ENCODE measurements at places on chromosomes 7 and 10.

- no peak for DNase-seq
Observed at GRCh38 chr7:12821746-12822145, 134.3 kb downstream of the ARL4A start.

DNA sequence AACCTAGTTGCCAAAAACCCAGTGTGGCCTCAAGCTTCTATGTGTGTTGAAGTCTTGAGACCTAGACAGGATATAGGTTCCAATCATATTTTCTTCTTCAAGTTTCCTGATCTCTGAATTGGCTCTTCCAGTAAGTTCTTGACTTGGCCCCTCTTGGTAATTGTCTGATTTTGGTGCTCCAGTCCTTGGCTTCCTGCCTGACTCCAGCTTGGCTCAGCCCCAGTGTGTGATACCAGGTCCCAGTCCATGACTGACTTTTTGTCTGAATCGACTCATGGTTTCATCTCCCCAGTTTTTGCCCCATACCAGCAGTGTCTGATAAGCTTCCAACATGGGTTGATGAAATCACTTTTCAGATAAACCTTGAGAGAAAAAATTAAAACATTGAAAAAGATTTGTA, 72.3 kb downstream of the FAS start:
- peak; percentile 26 for DNase-seq

- DNase-seq, result peak; percentile 50
Observed at GRCh38 chr7:44131173-44132029, 8.1 kb upstream of the POLD2 start.

DNA sequence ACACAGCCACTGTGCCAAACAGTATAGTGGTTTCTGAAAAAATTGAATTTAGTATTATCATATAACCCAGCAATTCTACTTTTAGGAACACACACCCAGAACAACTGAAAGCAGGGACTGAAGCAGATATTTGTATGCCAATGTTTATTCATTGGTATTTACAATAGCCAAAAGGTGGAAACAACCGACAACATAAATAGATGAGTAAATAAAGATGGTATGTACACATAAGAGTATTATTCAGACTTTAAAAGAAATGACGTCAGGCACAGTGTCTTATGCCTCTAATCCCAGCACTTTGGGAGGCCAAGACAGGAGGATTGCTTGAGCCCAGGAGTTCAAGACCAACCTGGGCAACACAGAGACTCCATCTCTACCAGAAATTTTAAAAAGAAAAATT, 7.2 kb downstream of the CDCA7L start:
- DNase-seq, result peak; percentile 41

- DNase-seq, result no peak
Observed at GRCh38 chr10:51459476-51459875, 239.9 kb downstream of the CSTF2T start.

- DNase-seq, result no peak
Observed at GRCh38 chr7:50262916-50263690, 41.4 kb upstream of the IKZF1 start.

- DNase-seq, result peak; percentile 32
Observed at GRCh38 chr7:7054252-7054830, 128.0 kb upstream of the C1GALT1 start.

- no peak for DNase-seq
Observed at GRCh38 chr7:36602934-36603887, 121.1 kb downstream of the AOAH start.

- DNase-seq, result peak; percentile 93
Observed at GRCh38 chr10:58028597-58029366, 238.9 kb downstream of the IPMK start.

DNA sequence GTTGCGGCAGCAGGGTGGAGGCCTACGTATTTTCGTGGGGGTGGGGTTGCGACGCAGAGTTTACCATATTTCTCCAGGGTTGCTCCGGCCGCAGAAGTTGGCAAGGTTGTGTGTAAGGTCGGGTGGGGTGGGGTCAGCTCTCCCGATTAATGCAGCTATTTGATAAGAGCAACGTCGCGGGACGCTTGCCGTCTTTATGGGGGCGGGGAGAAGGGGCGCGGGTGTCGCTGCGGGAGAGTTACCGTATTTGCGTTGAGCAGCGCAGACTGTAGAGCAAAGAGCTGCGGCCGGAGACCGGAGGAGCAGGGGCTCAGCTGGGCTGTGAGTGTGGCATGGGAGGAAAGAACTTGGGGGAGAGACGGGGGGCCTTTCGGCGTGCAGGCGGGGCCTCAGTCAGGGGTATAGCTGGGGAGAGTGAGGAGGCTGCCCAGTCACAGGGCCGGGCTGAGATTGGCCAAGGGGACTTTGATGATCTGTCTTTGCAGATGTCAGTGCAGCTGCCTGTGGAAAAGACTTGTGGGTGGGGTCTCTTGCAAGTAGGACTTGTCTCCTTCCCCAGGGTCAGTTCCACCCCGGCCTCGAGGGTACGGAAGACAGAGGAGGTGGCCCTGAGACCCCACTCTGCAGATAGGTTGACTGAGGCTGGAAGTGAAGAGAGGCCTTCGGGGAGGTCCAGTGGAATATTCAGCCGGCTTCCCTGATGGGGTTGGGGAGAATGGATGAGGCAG, 26.6 kb downstream of the ZNF775 start:
- no peak for DNase-seq

- no peak for DNase-seq
Observed at GRCh38 chr7:45089341-45089891, 647 bp upstream of the NACAD start.

GRCh38 chr7:115116773-115117715, 195.2 kb downstream of the MDFIC start:
- DNase-seq, result no peak

DNA sequence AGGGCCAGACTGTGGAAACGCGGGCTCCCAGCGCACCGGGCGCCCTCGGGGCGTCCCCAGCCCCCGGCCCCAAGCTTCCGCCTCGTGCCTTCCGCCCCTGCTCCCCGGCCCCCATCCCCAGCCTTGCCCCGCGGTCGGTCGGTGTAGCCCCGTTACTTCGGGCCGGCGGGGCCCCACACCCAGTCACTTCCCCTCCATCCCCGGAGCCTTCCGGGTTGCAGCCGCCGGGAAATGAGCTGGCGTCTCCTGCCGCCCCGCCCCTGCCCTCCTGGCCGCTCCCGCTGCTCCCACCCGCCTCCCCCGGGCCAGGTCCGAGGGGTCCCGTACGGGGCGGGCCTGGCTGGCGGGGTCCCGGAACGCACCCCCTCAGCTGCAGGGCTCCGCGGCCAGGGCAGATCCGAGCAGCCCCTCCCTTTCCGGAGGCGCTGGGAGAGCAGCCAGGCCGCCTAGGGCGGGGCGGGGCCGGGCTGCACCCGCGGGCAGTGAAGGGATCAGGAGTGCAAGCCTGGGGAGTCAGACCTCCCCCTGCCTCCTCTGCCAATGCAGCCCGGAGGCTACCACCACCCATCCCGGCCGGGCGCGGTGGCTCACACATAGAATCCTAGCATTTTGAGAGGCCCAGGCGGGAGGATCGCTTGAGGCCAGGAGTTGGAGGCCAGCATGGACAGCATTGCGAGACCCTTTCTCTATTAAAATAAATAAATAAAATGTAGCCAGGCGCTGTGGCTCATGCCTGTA, 709 bp downstream of the ARPC1B start:
- peak; percentile 64 for DNase-seq

- no peak for DNase-seq
Observed at GRCh38 chr7:924541-925231, 29.8 kb downstream of the ADAP1 start.

DNA sequence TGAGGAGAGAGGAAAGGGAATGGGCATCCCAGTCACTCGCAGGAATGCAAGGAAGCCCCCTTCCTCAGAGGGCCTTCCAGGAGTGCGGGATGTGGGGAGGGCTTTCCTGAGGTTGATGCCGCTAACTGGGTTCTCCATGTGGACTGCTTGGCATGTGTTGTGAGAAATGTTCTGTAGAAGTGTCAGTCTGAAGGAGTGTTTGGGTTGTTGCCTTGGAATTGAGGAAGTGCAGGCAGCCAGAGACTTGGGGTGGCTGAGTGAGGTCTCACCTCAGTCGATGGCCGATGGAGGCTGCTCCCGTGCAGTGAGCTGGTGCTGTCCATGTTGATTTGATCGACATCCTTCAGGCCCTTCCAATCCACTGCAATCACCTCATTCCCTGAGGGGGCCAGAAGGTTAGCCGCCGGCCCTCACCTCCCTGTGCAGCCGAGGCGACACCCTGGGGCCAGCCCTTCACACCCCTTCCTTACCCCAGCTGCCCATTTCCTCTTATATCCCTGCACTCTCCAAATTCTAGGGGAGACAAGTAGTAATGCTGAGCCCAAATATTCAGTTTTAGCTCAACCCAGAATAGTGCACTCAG, 2.7 kb downstream of the FAM131B start:
- no peak for DNase-seq

DNA sequence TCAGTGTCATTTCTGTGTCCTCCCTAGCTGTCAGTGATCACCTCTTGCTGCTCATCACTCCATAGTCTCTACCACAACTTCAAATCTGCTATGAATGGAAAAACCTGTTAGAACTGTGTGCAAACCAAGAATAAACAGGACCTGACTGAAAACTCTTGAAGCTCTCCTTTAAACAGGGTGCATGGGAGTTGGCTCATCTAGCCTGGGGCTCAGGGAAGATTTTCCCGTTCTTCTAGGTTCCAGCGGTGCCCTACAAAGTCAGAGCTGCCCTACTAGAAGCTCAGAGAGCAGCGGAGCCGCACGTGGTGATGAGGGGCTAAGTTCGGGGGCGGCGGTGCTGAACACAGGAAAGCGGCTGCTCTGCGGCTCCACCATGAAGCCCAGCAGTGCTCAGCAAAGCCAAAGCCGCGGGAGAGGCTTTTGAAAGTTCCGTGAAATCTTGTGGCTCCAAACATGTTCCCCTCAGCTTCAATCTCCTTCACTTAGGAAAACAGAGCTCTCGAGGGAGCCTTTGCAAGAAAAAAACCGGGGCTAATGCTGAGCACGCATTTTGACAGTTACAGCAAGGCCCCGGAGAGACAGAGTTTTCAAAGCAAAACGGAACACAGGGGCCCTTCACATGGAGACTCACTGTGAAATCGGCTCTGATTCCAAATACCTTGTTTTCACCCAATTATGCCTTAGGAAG, 30.5 kb downstream of the RGS10 start:
- no peak for DNase-seq

GRCh38 chr10:3805791-3806461, 20.9 kb upstream of the KLF6 start:
- peak; percentile 77 for DNase-seq

DNA sequence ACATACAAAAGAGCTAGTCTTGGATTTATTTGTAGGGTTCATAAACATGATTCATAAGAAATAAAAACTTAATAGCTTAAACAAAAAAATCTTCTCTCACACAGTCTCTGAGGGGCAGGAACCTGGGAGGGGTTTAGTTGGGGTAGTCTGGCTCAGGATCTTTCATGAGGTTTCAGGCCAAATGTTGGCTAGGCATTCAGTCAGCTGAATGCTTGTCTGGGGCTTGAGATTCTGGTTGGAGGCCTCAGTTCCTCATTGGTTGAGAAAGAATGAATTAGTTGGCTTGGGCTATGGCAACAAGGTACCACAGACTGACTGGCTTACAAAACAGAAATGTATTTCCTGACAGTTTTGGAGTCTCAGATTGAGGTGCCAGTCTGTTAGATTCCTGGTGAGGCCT, 74.3 kb downstream of the ANKRD7 start:
- no peak for DNase-seq

GRCh38 chr10:70838270-70838805, 22.6 kb downstream of the SGPL1 start:
- DNase-seq, result no peak

DNA sequence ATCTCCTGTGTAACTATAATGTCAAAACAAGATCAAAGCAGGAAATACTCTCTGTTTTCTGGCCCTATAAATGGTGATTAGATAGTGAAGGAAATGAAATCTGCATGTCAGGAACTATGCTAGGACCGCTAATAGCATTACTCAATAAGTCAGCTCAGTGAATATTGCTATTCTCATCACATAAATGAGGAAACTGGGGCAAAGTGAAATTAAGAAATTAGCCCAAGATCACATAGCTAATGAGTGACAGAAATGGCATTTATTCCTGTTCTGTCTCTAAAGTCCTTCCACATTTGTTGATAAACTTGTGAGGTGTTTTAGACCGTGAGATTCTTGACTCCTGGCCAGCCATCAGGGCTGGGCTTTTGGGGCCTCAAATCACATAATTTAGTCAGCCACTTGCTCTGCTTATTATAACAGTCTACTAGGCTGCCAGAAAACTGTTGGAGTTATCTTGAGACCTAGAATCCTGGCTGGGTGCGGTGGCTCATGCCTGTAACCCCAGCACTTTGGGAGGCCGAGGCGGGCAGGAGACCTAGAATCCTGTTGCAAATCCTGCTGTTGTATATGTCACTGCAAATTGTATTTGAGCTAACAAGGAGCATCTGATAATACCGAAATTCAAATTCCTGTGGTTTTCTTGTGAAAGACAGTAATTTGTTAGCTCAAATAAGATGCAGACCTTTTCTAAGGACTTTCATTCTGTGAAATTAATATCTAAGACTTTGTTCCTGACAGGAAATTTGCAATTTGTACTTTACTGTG, 66.5 kb upstream of the SHTN1 start:
- no peak for DNase-seq

- peak; percentile 48 for DNase-seq
Observed at GRCh38 chr10:77638321-77639101, 903 bp upstream of the KCNMA1 start.

GRCh38 chr7:18496341-18496700, 772 bp downstream of the HDAC9 start:
- DNase-seq, result no peak

DNA sequence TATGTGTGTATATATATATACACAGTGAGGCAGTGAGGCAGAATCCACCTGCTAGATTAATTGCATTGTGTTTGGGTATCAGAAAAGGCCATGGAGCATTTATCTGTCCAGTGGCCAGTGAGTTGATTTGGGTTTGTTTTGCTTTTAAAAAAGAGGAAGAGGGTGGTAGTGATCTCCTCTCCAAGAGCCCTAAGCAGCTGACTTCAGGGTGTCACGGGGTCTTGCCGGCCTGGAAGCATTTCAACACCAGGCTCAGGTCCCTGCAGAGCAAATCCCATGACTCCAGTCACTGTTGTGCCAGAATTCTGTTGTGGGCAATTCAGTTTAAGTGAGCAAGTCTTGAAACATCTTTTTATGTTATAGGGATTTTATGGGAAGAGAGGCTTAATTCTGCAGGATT, 30.6 kb upstream of the GPNMB start:
- no peak for DNase-seq

DNA sequence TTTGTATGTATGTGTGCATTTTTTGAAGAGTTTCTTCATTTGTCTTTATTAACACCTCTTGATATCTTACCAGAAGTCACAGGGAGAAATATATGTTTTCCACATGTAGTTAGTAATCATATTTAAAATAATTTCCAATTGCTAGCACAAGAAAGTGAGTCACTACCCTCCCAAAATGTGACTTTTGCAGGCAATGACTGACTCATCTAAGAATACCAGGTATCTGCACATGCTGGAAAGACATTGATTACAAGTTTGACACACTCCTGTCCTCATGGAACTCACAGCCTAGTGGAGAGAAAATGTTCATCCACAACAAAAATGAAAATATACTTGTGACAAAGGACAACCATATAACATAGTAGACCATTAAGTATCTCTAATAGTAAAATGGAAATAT, 82.9 kb downstream of the SEMA3D start:
- DNase-seq, result peak; percentile 47

- no peak for DNase-seq
Observed at GRCh38 chr10:107091126-107091525, 73.4 kb downstream of the SORCS1 start.

Data from HCEC 1CT (cell line).